ENCODE measurements at places on chromosomes 6 and 20.

- no peak for DNase-seq
Measured at GRCh38 chr6:45554591-45554990, 176.9 kb upstream of the SUPT3H start.

DNA sequence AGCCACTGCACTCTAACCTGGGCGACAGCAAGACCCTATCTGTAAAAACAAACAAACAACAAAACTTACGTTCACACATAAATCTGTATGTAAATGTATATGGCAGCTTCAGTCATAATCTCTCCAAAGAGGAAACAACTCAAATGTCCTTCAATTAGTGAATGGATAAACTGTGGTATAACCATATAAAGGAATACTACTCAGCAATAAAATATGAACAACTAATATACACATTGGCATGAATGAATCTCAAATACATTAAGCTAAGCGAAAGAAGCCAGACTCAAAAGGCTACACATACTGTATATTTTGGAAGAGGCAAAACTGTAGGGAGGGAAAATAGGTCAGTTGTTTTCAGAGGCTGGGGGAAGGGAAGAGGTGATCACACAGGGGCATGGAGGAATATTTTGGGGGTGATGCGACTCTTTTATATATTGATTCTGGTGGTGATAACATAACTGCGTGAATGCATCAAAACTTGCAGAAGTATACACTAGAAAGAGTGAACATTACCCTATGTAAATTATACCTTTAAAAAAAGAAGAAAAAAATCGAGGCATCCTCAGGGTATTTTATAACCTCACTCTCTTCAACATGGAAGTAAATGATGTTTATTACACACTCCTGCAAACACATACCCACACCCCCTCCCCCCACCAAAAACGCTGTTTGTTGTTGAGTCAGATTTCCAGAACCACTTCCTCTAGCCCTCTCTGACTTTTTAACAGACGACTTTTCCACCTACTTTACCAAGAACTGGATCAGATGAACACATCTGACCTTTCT lies 115.2 kb upstream of the RNF24 start:
- no peak for DNase-seq

DNA sequence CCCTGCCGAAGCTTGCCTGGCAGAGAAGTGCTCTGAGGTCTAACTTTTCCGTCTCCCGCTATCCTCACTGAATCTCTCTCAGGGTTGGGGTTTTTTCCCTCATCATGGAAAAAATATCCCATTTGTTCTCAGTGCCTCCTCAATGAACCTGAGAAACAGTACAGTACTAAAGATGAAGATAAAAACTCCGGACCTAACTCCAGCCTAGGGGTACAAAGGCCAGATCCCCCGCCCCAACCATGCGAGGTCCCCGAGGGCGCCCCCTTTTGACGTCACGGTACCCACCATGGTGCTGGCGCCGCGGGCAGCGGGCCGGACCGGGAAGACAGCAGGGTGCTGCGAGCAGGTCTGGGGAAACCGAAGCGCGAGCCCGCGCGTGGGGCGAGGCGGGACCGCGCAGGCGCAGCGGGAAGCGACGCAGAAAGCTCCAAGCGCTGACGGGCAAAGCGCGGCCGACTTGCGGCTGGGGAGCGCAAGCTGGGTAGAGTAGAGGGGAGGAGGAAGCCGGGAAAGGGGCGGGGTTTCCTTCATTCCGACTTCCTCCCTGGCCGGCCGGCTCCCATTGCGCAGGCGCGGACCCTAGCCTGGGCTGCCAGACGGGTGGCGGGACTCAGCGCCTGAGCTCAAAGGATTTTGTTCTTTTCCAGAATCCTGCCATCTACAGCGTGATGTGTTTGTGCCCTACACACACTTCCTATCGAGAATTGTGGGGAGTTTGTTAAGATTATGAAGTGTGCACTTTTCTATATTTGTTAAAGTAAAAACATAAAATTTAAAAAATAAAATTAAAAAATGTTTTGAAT lies at the start of gene LSM2:
LSM2 (minus strand) TSS at position 497 of the 803 bp plus-strand sequence; CDS start at position 288, 209 bp downstream.
- peak; percentile 94 for DNase-seq

DNA sequence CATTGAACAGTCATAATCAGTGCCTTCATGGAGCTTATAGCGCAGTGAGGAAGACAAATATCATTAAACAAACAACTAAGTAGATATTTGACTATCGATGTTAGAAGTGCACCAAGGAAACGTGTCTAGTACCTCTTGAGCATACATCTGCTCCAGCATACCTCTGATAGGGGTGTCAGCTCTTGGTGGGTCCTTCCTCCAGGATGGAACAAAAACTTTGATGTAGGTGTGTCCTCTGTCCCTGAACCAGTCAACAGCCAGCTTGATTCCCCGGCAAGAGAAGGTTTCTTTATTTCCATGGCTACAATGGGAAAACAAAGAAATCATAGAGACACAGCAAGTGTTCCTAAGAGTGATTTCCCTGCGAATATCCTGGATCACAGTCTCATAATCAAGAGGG lies 23.1 kb downstream of the ZC3H12D start:
- DNase-seq = no peak

DNA sequence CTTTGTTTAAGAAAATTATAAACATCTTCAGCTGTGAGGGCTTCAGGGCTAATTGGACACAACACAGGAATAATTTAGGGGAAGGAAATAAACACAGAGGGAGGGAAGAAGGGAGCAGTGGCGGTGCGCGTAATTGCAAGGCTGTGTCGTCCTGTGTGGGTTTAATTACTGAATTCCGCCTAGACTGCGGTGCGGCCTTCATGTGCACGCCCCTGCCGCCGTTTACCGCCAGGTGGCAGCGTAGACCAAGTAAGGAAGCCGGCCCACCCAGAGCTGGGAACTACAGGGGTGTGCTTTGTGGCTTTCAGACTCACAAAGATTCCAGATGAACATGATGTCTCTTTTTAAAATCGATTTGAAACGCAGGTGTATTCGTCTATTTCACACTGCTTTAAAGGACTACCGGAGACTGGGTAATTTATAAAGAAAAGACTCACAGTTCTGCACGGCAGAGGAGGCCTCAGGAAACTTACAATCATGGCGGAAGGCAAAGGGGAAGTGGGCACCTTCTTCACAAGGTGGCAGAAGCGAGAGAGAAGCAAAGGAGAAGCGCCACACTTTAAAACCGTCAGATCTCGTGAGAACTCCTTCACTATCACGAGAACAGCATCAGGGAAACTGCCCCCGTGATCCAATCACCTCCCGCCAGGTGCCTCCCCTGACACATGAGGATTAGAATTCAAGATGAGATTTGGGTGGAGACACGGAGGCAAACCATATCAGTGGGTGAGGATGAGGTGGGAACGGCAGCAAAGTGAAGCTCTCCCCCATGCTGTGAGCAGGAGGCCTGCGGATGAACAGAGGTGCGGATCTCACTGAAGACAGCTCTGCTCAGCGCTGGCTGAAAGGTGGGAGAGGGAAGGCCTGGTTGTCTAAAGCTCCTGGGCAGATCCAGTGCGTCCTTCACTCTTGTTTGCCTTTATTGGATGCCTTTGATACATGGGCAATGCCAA lies 222.0 kb upstream of the PDE10A start:
- DNase-seq = peak; percentile 39

DNA sequence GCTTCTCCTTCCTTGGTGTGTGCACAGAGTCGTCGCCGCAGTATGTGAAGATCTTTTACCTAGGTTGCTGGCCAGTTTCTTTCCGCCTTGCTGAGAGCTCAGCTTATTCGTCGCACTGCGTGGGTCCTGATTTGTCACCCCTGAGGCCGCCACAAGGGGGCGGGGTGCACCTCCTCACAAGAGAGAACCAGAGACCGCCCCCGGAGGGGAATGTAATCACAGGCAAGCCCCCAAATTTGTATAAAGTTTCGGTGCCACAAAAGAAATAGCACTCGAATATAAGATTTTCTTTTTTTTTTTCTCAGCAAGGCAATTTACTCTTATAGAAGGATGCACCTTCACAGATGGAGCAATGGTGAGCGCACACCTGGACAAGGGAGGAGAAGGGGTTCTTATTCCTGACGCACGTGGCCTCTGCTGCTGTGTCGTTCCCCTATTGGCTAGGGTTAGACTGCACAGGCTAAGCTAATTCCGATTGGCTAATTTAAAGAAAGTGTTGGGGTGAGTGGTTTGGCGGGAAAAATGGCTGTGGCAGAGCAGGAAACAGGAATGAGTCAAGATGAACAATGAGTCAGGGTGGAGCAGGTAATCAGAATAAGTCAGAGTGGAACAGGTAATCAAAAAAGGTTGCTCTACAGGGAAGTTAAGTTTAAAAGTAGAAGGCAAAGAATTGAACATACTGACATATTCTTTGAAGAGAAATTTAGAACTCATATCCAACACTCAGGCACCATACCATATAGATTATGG lies 19.5 kb downstream of the NCOA3 start:
- no peak for DNase-seq

GRCh38 chr6:48378884-48379407 lies 267.9 kb upstream of the PTCHD4 start:
- DNase-seq = no peak

- no peak for DNase-seq
Measured at GRCh38 chr6:81727876-81728517, 24.5 kb downstream of the TENT5A start.

GRCh38 chr20:45073221-45073620 lies 27.7 kb downstream of the KCNS1 start:
- DNase-seq = no peak

GRCh38 chr20:60378620-60379019 lies 420.4 kb downstream of the CDH26 start:
- DNase-seq = no peak

- DNase-seq = no peak
Measured at GRCh38 chr6:75206576-75207342, 906 bp upstream of the COL12A1 start.

- DNase-seq = no peak
Measured at GRCh38 chr6:43703512-43704429, 16.2 kb upstream of the MRPS18A start.

- DNase-seq = no peak
Measured at GRCh38 chr20:46997187-46997586, 102.5 kb downstream of the EYA2 start.

DNA sequence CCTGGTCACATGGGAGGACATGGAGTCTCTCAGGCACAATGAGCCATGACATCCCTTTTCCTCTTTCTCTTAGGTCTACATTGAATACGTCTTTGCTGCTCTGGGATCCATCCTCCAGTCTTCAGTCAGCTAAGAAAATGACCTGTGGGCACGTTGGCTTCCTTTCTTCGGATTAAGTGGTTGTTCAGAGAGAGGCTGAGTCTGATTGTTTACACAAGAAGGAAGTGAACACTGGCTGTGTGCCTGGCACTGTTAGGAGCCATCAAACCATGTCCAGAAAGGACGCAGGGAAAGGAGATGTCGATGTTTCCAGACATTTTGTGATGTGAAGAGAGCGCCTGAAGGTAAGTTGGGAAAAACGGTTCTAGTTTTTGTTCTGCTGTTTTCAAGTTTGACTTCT lies 309.9 kb upstream of the CDYL start:
- no peak for DNase-seq

- DNase-seq = no peak
Measured at GRCh38 chr20:21702553-21703470, 2.7 kb upstream of the PAX1 start.

GRCh38 chr6:149075616-149076354 lies 241.7 kb upstream of the TAB2 start:
- DNase-seq = no peak

DNA sequence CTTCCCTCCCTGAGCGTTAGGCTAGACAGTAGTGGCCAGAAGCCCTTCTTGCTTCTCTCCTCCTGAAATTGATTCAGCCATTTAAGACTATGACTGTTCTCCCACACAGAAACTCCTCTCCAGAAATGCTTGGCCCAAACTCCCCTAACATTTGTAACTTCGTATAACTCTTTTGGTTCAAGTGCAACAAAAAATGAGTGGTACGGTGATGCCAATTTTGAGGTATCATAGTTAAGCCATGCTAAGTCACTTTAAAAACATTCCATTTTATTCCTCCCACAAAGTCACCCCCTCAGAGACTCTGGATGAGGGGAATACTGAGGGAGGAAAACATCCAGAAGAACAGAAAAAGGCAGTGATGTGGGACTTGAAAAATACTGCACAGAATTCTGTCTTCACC lies 21.1 kb upstream of the ROS1 start:
- no peak for DNase-seq

All from NCI-H1694 (cell line).